ENCODE measurements at places on chromosomes 6 and 20.

DNA sequence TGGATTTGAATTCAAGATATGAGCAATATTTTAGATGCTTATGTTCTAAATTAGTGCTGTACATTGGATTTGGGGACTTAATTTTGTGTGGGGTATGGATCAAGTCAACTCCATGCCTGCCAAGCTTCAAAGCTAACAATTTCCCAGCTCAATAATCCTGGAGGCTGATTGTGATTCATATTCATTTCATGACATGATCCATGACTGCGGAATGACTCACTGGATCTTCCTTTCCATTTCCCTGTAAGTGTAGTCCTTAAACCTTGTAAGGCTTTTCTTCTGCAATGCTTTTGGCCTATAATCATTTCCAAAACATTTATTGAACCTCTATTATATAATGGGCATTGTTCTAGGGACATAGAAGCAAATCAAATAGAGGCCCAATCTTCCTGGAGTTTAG lies 44.7 kb upstream of the CCN2 start:
- DNase-seq: no peak

DNA sequence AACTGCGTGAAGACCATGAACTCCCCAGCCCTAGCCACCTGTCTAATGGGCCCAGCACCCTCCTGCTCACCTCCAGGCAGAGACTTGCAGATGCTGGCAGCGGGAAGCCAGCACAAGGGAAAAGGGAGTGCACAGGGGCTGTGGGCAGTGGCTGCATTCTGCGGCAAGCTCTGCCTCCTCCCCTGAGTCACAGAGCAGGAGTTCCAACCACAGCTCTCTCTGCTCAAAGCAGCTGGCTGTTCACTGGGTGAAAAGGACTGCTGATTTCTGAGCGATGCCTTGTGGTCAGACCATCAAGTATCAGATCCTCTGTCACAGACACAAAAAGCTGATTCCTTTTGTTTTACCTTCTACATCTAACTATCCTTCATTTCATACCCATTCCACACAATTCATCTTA lies 10.5 kb downstream of the NKX2-2 start:
- DNase-seq: peak; percentile 10

DNA sequence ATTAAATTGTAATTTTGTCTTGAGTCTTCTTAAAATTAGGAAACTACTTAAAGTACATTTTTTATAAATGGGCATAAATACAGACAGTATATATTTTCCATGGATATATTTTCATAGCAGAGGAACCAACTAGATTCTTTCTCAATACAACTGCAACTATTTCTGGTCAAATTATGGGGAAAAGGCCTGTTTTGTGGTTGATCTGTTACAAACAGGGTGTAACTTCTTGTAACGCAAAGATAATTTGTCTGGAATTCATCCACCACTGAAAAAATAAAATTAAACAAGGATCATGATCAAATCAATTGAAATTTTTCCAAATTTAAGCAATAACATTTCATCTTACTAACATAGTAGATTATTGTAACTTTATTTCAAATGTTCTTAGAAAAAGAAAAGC lies 67.2 kb upstream of the RNF146 start:
- no peak for DNase-seq

DNA sequence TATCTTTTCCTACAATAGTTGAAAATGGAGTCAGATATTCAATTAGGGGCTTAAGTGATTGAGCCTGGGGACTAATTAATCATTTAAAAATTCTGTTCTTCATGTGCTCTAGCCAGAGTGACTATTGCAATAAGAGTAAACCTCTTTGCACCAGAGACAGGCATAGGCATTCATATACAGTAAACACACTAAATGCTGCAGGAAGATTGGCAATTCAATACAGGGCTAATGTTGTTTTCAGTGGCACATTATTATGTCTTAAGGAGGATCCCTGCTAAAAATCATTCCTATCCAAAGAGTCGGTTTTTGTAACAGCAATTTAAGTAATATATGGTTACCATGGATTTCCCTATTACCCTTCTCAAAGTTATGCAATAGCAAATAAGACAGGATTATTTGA lies 1.2 kb downstream of the PDE7B start:
- no peak for DNase-seq

- no peak for DNase-seq
These were observed 9.8 kb upstream of the MRPS18A start for GRCh38 chr6:43697421-43697820.

- no peak for DNase-seq
These were observed 788.4 kb downstream of the FRK start for GRCh38 chr6:115272311-115272710.

- DNase-seq: no peak
These were observed 84.1 kb downstream of the PRND start for GRCh38 chr20:4805663-4806449.

DNA sequence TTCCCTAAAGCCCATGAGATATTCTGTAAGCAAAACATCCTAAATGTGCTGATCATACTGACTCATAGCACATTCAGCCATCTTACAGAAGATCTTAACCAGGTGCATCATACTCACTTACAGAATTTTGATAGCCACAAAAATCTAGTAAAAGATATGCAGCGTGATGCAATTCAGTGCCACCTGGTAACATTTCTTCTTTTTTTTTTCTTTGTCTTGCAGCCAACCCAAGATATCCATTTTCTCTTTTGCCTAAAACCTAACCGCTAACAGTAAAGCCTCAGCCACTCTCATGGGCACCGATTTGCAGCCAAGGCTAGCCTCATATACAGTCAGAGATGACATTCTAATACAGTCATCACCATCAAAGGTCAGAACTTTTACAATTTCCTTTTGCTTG lies 293.3 kb downstream of the HACE1 start:
- no peak for DNase-seq

- DNase-seq: no peak
These were observed 20.9 kb downstream of the TAGAP start for GRCh38 chr6:159023893-159024292.

DNA sequence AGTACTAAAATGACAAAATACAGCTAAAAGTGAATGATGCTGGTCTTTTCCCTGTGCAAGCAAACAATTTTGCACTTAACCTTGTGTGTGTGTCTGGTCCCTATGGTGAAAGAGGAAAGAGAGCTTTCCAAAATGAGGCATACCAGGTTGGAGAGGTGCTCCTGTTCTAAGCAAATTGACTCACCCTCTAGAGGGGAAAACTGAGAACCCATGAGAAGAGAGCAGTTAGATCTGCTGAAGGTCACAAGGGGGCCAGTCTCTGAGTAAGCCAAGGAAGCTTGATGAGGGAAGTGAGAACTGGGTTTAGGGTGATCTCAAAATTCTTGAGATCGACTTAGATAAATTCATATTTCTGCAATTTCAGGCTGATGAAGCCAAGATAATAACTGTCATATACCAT lies 157.5 kb upstream of the TBX18 start:
- DNase-seq: no peak

DNA sequence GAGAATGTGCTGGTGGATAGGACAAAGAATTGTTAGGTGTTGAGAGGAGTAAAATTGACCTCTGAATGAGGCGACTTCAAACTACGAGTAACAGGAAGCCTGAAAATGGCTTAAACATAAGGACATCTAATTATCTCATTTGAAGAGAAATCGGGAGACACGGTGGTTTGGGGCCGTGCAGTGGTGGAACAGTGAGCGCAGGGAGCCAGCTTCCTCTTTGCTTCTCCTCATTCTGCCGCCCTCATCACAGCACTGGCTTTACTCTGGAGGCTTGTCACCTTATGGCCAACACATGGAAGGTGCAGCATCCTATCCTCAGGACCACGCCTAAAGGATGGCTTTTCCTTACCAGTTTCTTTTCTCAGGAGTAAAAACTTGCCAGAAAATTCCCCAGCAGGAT lies 114.3 kb downstream of the B3GAT2 start:
- no peak for DNase-seq

GRCh38 chr6:1770968-1771723 lies 161.4 kb downstream of the FOXC1 start:
- DNase-seq: no peak

- DNase-seq: no peak
These were observed 66.0 kb downstream of the ARHGAP18 start for GRCh38 chr6:129643968-129644367.

- peak; percentile 94 for DNase-seq
These were observed 138.4 kb upstream of the TENT5A start for GRCh38 chr6:81890846-81891245.

DNA sequence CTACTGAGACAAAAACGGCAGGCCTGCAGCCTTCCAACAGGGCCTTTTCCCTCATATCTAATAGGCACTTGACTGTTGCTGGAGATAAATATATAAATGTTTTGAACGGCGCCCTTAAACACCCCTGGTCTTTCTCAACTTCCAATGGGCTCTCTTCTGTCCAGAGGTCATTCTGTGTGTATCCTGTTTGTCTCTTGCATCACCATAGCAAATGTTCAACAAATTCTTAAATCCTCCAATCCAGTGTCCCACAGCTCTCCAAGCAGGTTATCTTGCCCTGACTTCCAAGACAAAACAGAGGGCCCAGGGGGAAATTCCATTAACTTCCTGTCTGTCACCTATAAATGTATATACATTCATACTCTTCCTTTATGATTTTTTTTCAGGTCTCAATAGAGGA lies 62.0 kb downstream of the OR2J2 start:
- DNase-seq: no peak

- DNase-seq: no peak
These were observed 51.5 kb upstream of the ENPP4 start for GRCh38 chr6:46078294-46078693.

DNA sequence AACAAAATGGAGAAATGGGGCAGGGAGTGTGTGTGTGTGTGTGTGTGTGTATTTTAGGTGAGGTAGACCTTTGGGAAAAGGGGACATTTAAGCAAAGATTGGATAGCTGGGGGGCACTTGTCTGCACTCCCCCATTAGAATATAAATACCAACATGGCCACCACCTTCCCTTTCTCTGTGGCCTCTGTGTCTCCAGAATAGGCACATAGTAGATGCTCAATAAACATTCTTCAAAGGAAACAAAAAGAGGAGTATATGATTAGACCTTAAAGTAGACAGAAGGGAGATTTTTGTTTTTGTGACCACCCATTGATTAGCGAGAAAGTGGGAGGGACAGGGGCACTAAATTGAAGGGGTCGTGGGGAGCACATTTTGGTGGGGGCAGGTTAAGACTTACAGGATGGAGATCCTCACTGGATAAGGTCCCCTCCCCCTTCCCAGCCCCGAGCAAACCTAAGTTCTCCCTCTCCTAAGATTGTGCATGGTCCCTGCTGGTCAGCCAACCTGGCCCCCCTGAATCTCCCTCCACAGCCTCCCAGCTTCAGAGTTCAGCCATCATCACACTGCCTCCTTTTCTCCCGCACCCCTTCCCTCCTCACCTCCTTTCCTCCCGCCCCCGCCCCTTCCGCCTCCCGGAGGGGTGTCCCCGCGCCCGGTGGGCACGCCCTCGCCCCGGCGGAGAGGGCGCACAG lies 514 bp upstream of the TSHZ2 start:
- DNase-seq: no peak
